ENCODE measurements at places on chromosomes 3 and 15.
A peak's percentile ranks its signal among the peaks of the same experiment; 100 is the strongest.

- no peak for DNase-seq
These were observed 4.7 kb downstream of the SEMA3G start for GRCh38 chr3:52440249-52440551.

GRCh38 chr15:52171386-52171785, 19.8 kb downstream of the GNB5 start:
- DNase-seq: no peak

GRCh38 chr3:122085673-122086072, 30.5 kb downstream of the CD86 start:
- no peak for DNase-seq

DNA sequence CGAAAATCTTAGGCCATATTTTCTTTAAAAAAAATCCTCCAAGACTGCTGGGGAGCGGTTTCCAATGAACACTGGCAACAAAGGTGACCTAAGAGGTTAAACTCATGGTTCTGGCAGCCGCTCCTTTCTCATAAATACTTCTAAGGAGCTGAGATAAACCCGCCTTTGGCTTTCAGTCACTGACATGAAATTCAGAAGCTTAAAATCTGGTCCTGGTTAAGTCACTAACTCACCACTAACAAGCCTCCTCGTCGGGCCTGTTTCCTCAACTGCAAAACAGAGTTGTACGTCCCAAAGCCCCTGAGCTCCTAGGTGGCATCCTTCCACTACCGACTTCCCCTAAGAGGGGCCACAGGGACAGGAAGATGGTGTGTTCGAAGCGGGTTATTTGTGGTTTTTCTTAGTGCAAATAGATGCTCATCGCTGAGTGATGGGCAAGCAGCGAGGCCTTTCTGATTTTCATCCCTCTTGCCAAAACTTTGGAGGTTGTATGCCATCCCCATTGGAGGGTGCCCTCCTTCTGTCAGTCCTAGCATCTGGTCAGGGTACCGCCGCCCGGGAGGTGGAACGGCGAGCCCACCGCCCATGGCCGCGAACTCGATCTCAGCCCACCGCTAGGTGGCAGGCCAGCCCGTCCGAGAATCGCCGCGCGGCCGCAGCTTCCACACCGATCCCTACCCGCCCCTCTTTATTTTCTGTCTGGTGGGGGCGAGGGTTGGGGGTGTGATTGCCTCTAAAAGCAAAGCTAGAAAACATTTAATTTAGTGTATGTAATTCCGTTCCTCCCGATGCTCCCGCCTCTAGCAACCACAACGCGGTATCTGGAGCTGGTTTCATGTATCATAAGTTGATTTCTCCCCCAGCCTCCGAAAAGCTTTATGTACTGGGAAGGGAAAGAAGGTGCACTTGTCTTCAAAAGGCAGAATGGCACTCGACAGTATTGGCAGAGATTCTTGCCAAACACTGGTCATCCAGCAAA, 4.6 kb downstream of the BCL6 start:
- peak; percentile 56 for DNase-seq

DNA sequence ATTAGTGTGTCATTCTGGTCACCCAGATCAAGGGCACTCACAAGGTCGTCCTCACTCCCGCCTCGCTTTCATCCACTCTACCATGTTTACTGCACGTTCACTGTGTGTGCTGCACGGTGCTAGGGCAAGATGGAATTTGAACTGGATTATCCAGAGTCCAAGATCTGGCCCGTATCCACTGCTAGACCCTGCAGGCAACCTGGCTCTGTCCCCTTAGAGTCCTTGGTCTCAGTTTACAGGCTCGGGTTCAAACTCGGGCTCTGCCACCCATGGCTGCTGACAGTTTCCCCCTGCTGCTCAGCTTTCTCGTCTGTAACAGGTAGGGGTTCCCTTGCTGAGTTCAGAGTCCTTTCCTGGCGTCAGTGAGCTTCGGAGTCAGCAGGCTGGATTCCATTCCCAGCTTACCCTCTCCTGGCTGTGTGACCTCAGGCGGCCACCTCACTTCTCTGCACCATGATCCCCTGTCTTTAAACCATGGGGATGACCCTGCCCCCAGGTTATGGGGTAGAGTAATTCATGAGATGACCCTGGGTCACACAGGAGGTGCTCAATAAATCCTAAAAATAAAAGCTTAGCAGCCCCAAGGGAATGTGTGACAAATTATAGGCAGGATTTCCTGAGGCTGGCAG, 79.6 kb upstream of the SLC6A6 start:
- no peak for DNase-seq

DNA sequence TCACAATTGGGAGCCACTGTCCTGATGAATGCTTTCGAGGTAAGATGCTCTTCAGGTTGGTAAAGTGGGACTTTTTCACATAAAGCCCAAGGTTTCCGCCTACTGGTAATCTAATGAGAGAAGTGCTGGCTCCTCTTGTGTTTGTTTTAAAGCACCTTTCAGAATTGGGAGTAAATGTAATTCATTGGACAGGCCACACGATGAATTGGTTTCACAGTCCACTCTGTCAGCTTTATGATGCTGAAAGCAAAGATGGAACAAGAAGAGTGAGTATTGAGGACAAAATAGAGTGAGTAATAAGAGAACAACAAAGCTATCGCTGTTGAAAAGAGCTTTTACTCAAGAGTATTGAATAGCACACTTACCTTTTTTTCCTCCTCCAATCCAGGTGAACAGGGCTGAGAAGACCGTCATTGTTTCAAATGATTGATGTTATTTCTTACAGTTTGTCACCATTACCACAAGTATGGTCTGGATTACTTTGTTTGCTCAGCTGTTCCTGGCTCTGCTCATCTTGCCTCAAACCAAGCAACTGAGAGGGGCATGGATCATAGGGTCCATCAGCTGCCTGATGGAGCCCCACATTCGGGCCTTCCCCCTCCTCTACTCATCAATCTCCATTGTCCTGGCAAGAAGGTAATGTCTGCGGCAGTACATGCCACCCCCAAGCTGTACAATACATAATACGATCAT, 136.1 kb upstream of the CNTN4 start:
- no peak for DNase-seq

- no peak for DNase-seq
These were observed 26.5 kb upstream of the UTS2B start for GRCh38 chr3:191356631-191357439.

- no peak for DNase-seq
These were observed 48.5 kb upstream of the PPP2R3A start for GRCh38 chr3:135917076-135917475.

GRCh38 chr3:184193991-184194539, 8.1 kb downstream of the ABCF3 start:
- DNase-seq: no peak

DNA sequence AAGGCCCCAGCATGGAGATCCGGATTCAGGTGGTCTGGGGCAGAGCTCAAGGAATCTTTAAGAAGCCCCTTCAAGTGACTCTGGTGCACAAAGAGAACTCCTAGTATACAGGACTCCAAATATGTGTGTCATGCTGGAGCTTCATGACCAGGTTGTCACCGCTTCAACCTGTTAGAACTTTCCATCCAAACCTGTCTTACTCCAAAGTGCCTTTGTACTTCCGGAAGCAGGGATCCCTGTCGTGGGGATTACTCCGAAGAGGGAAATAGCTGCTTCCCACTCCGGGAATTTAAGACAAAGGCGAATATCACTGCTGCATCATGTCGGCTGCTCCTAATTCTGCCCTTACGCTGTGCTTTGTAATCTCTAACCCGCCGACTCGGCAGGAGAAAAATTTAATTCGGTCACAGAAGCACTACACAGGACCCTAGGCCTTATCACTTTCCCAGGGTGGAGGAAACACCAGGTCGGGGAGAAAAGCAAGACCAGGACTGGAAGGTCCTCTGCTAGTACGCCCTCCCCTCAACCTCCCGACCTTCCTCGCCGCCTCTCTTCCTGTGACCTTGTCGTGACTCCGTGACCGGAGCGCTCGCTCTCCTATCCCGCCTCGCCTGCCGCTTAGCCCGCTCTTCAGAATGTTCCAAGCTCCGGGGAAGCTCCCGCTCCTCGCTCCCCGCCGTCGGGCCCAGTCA, 730 bp downstream of the HIGD1A start:
- DNase-seq: no peak

- no peak for DNase-seq
These were observed 176.9 kb upstream of the ANKRD28 start for GRCh38 chr3:15974647-15975046.

DNA sequence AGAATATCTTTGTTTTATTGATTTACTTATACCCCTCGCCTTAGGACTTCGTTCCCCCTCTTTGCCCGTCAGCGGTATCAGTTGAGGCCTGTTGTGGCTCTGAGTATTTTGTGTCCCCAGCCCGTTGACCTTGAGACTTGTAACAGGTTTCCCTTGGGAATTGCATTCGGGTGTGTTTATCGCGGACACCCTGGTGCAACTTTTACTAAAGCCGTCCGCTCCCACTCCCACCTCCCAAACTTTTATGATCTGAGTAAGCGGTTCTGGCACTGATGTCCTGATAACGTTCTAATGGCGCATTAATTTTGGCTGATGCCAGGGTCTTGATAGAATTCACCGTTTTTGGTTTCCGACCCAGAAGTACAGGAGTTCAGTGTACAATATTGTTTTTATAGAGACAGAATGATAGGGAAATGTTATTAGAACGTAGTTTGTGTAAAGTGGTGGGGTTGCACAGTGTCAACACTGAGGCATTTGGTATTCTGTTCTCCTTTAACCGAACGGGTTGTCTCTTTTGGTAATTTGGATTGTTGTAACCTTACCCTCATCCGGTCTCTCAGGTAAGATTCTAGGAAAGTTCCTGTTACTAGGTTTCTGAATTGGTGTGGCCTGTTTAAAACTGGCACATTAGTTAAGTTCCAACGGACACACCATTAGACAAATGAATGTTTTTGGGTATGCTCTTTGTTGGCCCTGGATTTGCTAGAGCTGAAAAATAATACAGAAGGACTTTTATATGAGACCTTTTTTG, 47.8 kb downstream of the OIP5 start:
- no peak for DNase-seq

DNA sequence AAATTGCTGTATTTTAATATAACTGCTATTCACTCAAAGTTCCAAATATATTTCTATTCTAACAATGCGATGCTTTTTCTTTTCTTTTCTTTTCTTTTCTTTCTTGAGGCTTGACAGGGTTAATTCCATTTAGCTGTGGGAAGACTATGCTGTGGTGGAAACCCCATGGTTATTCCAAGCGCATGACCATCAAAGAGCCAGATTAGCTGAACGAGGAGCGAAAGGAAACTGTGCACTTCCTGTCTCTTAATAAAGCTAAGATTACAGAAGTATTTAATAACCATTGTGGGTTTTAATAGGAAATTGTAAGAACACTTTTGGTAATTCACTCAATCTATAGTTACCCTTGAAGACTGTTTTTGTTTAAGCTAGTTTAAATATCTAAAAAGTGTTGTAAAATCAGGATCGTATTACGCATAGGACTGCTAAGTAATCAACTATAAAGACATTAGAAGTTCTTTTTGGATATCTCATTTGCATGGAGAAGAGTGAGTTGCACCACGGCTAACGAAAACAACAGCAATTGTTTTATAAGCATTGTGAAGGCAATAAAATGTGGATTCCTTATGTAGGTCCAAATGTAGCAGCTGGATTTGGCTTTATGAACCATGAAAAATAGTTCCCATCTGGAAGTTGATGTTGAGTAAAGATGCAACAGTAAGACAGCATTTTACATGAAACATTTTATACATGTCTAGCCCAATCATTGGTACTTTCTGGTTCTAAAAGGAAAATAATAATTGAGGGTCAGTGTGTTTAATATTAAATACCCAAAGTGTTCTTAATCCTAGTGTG, 105.4 kb downstream of the ZIC1 start:
- DNase-seq: no peak

GRCh38 chr15:75335705-75336355, at the start of gene COMMD4:
Gene COMMD4, plus strand, starts transcription at chr15:75336063. Its CDS starts 27 bp downstream, at chr15:75336090.
- DNase-seq: peak; percentile 31

- no peak for DNase-seq
These were observed 12.6 kb upstream of the ADPGK start for GRCh38 chr15:72796210-72796514.

DNA sequence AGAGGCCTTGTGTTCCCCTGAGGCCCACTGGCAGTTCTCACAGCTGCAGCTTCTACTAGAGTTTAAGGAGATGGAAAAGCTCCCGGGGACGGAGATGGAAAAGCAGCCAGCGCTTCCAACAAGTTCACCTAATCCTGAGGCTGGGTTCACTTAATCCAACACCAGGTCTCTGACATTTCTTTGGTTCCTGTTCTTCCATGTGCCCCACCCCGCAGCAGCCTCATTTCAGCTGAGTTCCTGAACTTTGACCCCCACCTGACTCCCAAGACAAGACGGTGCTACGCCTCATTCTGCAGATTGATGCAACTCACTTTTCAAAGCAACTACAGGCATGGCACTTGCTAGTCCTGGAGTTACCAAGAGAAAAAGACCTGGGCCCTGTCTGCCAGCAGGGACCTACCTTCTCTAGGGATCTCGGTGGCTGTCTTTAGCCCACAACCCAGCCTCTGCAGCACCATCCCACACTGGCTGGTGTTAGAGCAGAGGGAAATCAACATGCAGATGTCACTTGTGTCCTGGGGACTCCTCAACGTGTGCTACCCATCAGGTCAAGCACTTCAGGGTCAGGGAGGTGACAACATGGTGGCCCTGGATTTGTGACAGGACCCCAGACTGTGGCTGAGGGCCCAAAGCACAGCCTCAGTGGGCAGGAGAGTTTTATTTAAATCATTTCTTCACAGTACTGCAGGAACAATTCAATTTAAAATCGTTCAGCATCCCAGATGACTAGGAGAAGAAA, 406.1 kb downstream of the VPS13C start:
- DNase-seq: no peak

GRCh38 chr3:73874606-73875369, 250.0 kb upstream of the PDZRN3 start:
- DNase-seq: no peak

GRCh38 chr3:153069598-153070510, 92.2 kb upstream of the RAP2B start:
- no peak for DNase-seq

GRCh38 chr3:43998836-43999727, 242.6 kb upstream of the TOPAZ1 start:
- no peak for DNase-seq

DNA sequence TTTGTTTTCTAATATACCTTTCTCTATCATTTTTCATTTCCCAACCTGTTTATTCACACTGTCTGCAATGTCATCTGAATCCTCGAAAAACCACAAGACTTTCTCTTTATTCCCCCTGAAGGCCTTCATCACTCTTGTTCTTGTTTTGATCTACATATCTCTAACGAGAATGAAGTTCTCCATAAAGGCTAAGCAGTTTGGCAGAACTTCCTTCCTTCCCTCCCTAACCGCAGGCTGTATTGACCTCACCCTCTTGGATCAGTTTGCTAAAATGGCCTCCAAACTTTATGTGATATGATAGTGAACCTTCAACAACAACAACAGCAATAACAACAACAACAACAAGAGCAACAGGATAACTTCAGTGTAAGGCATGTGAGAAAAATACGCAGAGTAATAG, 392.8 kb downstream of the TIGIT start:
- no peak for DNase-seq

All from stimulated activated CD8-positive, alpha-beta memory T cell treated with anti-CD3 and anti-CD28 coated beads, Interleukin-7, amount 100 ng/mL, for 1 hour (primary cell).